SJCRH30 (cell line): ENCODE measurements at places on chromosomes 12 and 14. TPM values are rescaled to one million over a fixed set of nuclear protein-coding genes. Genes with fewer than 3 reads are reported as not detected.

NUP37 gene
- 49.4 and 63.5 TPM in 2 replicates for total RNA-seq

MEG3 gene
- 241 and 419 TPM in 2 replicates for total RNA-seq

TGM1 gene
- 0.05 and 0.20 TPM in 2 replicates for total RNA-seq

CLEC7A gene
- not detected in 2 replicates for total RNA-seq

PYGL gene
- 5.0 and 5.2 TPM in 2 replicates for total RNA-seq

CTSG gene
- total RNA-seq, result not detected in 2 replicates

G2E3 gene
- total RNA-seq, result 0.02 and 0.38 TPM in 2 replicates

FSCB gene
- not detected in 2 replicates for total RNA-seq

PTPRR gene
- total RNA-seq, result 0.49 and 0.94 TPM in 2 replicates

SPIC gene
- total RNA-seq, result not detected in 2 replicates

TMEM260 gene
- total RNA-seq, result 14.6 and 18.1 TPM in 2 replicates

DNA sequence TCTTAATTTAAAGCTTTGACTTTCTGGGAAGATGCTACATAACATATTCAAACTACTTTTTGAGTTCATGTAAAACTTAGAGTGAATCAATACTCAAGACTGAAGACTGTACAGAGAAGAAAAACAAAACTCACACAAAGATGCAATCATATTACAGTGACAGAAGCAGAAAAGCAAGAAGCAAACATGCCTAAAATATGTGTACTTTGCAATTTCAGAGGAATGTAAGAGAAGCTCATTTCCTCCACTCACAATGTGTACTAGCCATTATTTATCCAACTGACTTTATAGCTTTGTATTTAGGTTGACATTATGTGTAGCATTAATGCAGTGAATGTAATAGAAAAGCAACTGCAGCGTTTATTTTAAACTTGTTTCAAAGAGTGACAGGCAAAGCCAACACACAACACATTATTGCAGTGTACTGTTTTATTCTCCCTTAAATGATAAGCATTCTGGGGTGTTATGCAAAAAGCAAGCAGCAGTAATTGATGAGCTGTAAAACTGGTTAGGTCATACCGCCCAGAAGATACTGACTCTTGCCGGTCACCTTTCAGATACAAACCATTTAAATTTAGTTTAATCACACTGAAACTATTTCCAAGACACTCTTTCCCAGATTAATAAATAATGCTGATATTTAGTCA is 88.2 kb upstream of the PAWR start:
- peaks cover 34% of the 10 kb centered on the region for H3K36me3 ChIP-seq
- no peak overlapping the region for H3K27ac ChIP-seq
- no peak for DNase-seq

GRCh38 chr12:124125203-124125871 is 152.3 kb downstream of the ZNF664 start:
- no peak overlapping the region for H3K4me3 ChIP-seq
- no peak for DNase-seq
- peak overlapping the region; percentile 12; the same call in 1 of the 2 replicates for H3K27ac ChIP-seq
- no peaks in the 10 kb centered on the region for H3K36me3 ChIP-seq
- no peaks in the 10 kb centered on the region for H3K27me3 ChIP-seq
- peaks cover 31% of the 10 kb centered on the region for H3K4me1 ChIP-seq

- no peak overlapping the region for H3K27ac ChIP-seq
- no peaks in the 10 kb centered on the region; the same call in 1 of the 2 replicates for H3K27me3 ChIP-seq
- no peak for DNase-seq
- H3K4me3 ChIP-seq, result no peak overlapping the region
- H3K36me3 ChIP-seq, result no peaks in the 10 kb centered on the region
Measured at GRCh38 chr12:127494961-127495915, 771.7 kb upstream of the TMEM132C start.

- H3K27me3 ChIP-seq, result no peaks in the 10 kb centered on the region
- no peak overlapping the region for H3K4me3 ChIP-seq
- H3K36me3 ChIP-seq, result no peaks in the 10 kb centered on the region
Measured at GRCh38 chr14:55881577-55882241, 236.5 kb upstream of the PELI2 start.

- peak; percentile 12 for DNase-seq
- H3K4me1 ChIP-seq, result peaks cover 3% of the 10 kb centered on the region; the same call in 1 of the 2 replicates
- H3K27ac ChIP-seq, result peak overlapping the region; percentile 93
- H3K36me3 ChIP-seq, result peaks cover 31% of the 10 kb centered on the region
- H3K27me3 ChIP-seq, result no peaks in the 10 kb centered on the region
Measured at GRCh38 chr12:74537126-74537706, 419 bp upstream of the ATXN7L3B start.

GRCh38 chr12:113912760-113913329 is 53.3 kb downstream of the RBM19 start:
- H3K4me3 ChIP-seq, result no peak overlapping the region
- H3K27me3 ChIP-seq, result no peaks in the 10 kb centered on the region
- no peaks in the 10 kb centered on the region for H3K4me1 ChIP-seq
- H3K36me3 ChIP-seq, result no peaks in the 10 kb centered on the region
- peak; percentile 78 for DNase-seq

- no peak overlapping the region for H3K4me3 ChIP-seq
- H3K36me3 ChIP-seq, result no peaks in the 10 kb centered on the region
- H3K4me1 ChIP-seq, result peaks cover 18% of the 10 kb centered on the region
- H3K27ac ChIP-seq, result peak overlapping the region; percentile 5; the same call in 1 of the 2 replicates
Measured at GRCh38 chr14:50001151-50001998, 108.5 kb downstream of the ARF6 start.

GRCh38 chr12:56800221-56800620 is 37.1 kb downstream of the HSD17B6 start:
- H3K27ac ChIP-seq, result no peak overlapping the region
- H3K4me3 ChIP-seq, result no peak overlapping the region
- no peak for DNase-seq
- no peaks in the 10 kb centered on the region for H3K36me3 ChIP-seq
- H3K4me1 ChIP-seq, result no peaks in the 10 kb centered on the region

GRCh38 chr12:78009031-78009430 is 178.3 kb downstream of the NAV3 start:
- DNase-seq, result no peak
- H3K4me3 ChIP-seq, result no peak overlapping the region
- no peak overlapping the region for H3K27ac ChIP-seq
- no peaks in the 10 kb centered on the region for H3K36me3 ChIP-seq
- no peaks in the 10 kb centered on the region for H3K27me3 ChIP-seq

GRCh38 chr12:113334786-113335539 is at the start of gene SLC8B1:
Gene SLC8B1, minus strand, starts transcription at chr12:113335109. Its CDS starts 2,231 bp downstream, at chr12:113332878.
- no peaks in the 10 kb centered on the region for H3K36me3 ChIP-seq
- peak within 1 kb of the TSS; percentile 73 for H3K4me3 ChIP-seq
- peak; percentile 85 for DNase-seq
- 0 out of 2 replicates have a peak, but pooled peaks cover 2% of the 10 kb centered on the region for H3K4me1 ChIP-seq

DNA sequence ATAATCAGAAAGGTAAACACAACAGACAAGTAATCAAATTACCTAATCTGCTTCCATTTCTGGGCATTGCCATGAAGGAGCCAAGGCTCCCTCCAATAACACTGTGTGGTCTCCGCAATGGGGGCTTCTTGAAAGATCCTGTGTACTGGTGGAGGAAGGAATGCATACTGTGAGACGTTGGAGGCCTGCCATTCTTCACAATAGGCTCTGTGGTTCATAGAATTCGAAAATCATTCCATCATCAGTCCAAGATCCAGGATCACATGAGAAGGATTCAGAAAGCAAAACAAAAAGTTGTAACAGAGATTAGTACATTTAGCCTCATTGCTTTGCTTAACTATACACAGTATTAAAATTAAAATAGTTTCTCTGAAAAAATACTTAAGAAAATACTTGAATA is 76.3 kb downstream of the CDK17 start:
- no peaks in the 10 kb centered on the region for H3K27me3 ChIP-seq
- H3K36me3 ChIP-seq, result no peaks in the 10 kb centered on the region; the same call in 1 of the 2 replicates
- H3K4me1 ChIP-seq, result no peaks in the 10 kb centered on the region

DNA sequence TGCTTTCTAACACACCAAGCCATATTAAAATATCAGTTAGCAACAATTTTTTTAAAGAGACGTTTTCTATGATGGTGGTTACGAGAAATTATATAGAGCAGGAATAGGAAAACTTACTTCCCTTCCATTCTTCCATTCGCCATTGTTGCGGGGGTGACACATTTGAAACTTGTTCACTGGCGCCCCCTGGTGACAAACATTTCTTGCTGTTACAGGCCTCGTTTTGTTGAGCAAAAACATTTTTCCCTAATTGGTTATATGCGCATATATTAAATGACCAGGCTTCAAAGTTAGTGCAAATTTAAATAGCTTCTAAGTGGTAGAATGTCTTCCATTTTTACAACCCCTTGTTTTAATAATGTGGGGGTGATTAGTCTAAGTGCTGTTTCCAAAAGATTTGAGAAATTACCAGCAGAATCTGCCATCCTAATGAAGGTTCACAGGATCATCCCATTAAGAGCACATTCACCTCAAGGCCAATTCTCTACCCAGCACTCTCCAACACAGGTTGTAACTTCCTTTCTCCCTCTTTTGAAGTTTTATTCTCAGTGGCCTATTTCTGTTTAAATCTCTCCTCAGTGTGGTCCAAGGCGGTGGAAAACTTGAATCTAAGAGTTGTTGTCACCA is 1124.7 kb downstream of the FLRT2 start:
- H3K4me1 ChIP-seq, result no peaks in the 10 kb centered on the region
- H3K36me3 ChIP-seq, result no peaks in the 10 kb centered on the region
- peak; percentile 58 for DNase-seq
- no peak overlapping the region for H3K27ac ChIP-seq
- H3K4me3 ChIP-seq, result no peak overlapping the region

- peaks cover 5% of the 10 kb centered on the region; the same call in 1 of the 2 replicates for H3K4me1 ChIP-seq
- DNase-seq, result peak; percentile 17
- peak overlapping the region; percentile 48 for H3K4me3 ChIP-seq
- no peaks in the 10 kb centered on the region for H3K27me3 ChIP-seq
Measured at GRCh38 chr14:102775855-102776760, 1.1 kb upstream of the TRAF3 start.

DNA sequence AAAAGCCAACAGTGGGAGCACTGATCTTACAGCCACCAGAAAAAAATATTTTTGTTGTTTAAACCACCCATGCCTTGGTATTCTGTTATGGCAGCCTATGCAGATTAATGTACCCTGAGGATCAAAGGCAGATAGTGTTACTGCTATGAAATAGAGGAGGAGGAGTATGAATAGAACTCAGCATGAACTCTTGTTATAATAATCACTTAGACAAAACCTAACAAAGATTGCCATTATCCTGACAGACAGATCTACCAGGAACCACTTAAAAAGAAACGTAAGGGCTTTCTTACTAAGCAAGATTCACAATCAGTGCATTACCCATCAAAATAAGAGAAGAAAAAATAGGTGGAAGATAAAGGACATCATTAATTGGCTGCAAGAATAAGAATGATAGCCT is 558.3 kb downstream of the GALC start:
- H3K36me3 ChIP-seq, result no peaks in the 10 kb centered on the region
- DNase-seq, result no peak
- no peaks in the 10 kb centered on the region for H3K4me1 ChIP-seq
- H3K4me3 ChIP-seq, result no peak overlapping the region

GRCh38 chr12:88122666-88123065 is 19.2 kb downstream of the CEP290 start:
- H3K4me3 ChIP-seq, result no peak overlapping the region
- no peaks in the 10 kb centered on the region for H3K4me1 ChIP-seq
- no peak overlapping the region for H3K27ac ChIP-seq
- no peaks in the 10 kb centered on the region for H3K27me3 ChIP-seq
- H3K36me3 ChIP-seq, result peaks cover 26% of the 10 kb centered on the region

GRCh38 chr12:25421651-25422167 is 131.4 kb downstream of the LMNTD1 start:
- H3K4me1 ChIP-seq, result no peaks in the 10 kb centered on the region
- H3K27me3 ChIP-seq, result no peaks in the 10 kb centered on the region
- H3K36me3 ChIP-seq, result no peaks in the 10 kb centered on the region
- no peak overlapping the region for H3K27ac ChIP-seq

GRCh38 chr12:121579981-121580868 is 598 bp downstream of the KDM2B start:
- H3K27me3 ChIP-seq, result no peaks in the 10 kb centered on the region
- H3K4me1 ChIP-seq, result peaks cover 17% of the 10 kb centered on the region
- H3K4me3 ChIP-seq, result peak overlapping the region; percentile 63
- peak; percentile 86 for DNase-seq
- no peaks in the 10 kb centered on the region; the same call in 1 of the 2 replicates for H3K36me3 ChIP-seq

GRCh38 chr14:88045705-88046104 is 40.8 kb downstream of the GPR65 start:
- H3K27me3 ChIP-seq, result no peaks in the 10 kb centered on the region
- H3K27ac ChIP-seq, result no peak overlapping the region
- no peaks in the 10 kb centered on the region for H3K36me3 ChIP-seq
- no peaks in the 10 kb centered on the region for H3K4me1 ChIP-seq
- DNase-seq, result no peak

DNA sequence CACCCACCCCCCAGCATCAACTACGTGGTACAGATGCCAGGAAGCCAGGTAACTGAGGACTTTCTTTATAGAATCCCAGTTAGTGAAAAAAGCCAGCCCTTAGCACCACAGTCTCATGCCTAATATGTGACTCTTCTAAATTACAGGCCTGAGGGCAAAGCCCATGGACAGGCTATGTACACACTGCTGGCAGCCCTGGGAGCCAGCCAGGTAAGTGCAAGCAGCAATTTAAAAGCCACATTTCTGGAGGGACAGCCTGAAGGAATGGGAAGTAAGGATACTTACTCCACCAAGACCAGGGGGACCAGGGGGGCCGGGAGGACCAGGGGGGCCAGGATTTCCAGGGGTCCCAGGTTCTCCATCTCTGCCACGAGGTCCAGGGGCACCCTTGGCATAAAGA is 7.0 kb downstream of the COL2A1 start:
- H3K4me3 ChIP-seq, result no peak overlapping the region
- H3K27ac ChIP-seq, result no peak overlapping the region
- DNase-seq, result no peak
- peaks cover 29% of the 10 kb centered on the region for H3K36me3 ChIP-seq

- DNase-seq, result no peak
- H3K27me3 ChIP-seq, result no peaks in the 10 kb centered on the region
- H3K4me1 ChIP-seq, result no peaks in the 10 kb centered on the region
- H3K36me3 ChIP-seq, result no peaks in the 10 kb centered on the region
- H3K27ac ChIP-seq, result no peak overlapping the region
Measured at GRCh38 chr12:89421092-89421835, 69.0 kb upstream of the DUSP6 start.

- no peak for DNase-seq
- H3K36me3 ChIP-seq, result no peaks in the 10 kb centered on the region
- peaks cover 11% of the 10 kb centered on the region; the same call in 1 of the 2 replicates for H3K27me3 ChIP-seq
- H3K27ac ChIP-seq, result no peak overlapping the region
Measured at GRCh38 chr12:48296586-48297282, 54.0 kb downstream of the ZNF641 start.

GRCh38 chr12:126191031-126191891 is 1126.0 kb downstream of the AACS start:
- no peaks in the 10 kb centered on the region for H3K36me3 ChIP-seq
- H3K4me3 ChIP-seq, result no peak overlapping the region
- H3K27ac ChIP-seq, result no peak overlapping the region

DNA sequence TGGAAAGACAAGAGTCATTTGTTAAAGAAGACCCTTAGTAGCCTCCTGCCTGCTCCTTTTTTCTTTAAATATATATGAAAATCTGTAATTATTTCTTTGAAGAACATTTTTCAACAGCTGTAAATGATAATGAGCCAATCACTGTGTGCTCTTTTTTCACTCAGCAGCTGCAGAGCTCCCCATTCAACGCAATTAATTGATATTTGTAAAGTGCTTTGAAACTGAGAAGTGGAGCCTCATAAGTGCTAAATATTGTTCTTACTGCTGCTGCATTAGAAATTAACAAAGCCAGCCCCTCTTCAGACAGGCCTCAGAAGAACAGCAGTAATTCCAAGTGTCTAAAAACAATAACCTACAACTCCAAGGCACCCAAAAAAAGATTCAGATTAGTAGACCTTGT is 224.3 kb downstream of the GXYLT1 start:
- no peaks in the 10 kb centered on the region for H3K27me3 ChIP-seq
- no peaks in the 10 kb centered on the region for H3K4me1 ChIP-seq
- H3K4me3 ChIP-seq, result no peak overlapping the region
- no peak overlapping the region for H3K27ac ChIP-seq
- H3K36me3 ChIP-seq, result no peaks in the 10 kb centered on the region
